T47D (cell line): ENCODE measurements at places on chromosomes 2 and 18.

- DNase-seq, result no peak
These were observed 59.3 kb downstream of the EMILIN2 start for GRCh38 chr18:2905854-2906703.

- no peak for DNase-seq
These were observed 51.4 kb upstream of the SMAD2 start for GRCh38 chr18:47981830-47982229.

DNA sequence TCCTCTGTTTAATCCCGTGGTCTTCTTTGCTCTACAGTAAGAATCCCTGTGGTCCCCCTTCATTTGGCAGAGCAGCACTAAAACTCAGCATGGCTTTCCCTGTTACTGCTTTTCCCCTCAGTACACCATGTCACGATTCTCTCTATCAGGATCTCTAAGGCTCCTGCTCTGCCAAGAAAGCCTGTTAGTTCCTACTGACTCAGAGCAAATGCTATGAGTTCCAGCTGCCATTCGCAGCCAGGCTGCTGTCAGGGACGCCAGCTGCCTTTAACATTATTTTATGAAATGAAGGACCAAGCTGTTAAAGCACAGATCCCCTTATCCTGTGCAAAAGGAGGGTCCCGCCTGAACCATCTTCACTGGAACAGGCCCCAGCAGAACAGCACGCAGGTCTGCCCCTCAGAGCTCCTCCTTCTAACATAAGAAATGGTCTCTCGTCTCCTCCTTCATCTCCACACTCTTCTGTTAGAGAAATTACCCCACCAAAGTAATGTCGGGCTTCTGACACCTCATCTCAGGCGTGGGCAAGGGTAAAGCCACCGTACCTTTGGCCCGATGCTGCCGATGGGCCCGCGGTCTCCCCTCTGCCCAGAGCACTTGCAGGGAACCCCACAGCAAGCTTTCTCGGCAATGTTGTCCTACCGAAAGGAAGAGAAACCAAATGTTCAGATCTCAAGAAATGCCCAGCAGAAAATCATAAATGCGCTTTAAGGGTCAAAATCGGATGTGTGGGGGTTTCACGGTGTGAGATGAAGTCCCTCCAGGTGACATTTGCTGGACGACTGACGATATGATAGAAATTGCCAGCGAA lies 52.6 kb downstream of the COL6A3 start:
- no peak for DNase-seq

DNA sequence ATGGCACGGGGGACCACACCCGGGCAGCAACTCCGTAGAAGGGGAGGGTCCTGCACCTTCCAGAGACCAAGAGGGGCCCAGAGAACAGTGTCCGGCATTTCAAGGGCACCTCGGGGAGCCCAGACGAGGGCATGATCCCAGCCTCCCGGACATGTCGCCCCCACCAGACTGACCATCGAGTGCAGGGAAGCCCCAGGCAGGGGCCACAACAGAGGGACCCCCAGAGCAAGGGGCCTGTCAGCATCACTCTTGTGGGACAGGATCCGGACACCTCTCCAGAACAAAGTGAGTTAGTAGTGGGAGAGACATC lies 50.4 kb upstream of the CTDP1 start:
- no peak for DNase-seq

GRCh38 chr2:28449126-28449487 lies 46.8 kb upstream of the PLB1 start:
- no peak for DNase-seq

DNA sequence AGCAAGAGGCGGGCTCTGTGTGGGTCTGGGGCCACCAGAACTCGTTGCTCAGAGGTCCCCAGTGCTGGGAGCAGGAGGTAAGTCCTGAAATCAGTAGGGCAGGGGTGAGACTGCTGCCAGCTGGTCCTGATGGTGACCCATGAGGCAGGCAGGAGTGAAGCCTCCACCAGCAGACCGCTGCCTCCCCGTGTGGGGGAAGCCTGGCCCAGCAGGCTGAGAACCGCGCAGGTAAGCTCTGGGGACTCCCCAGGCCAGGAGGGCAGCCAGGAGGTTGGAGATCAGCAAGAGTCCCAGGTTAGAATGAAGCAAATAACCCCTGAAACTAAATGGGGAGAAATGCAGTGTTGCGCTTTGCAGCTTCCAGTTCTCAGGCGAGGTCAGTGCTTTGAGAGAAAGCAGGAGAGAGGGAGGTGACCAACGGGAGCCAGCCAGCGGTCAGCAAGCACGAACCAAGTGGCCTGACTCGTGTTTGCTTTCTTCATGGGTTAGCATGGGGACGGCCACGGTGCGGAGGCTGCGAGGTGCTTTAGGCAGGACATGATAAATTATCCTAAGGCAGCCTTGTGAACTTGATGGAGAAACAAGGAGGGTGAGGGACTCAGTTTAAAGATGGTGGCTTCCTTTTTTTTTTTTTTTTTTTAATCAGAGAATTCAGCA lies 26.2 kb downstream of the INHBB start:
- DNase-seq, result no peak

- no peak for DNase-seq
These were observed 3.4 kb downstream of the TMEM185B start for GRCh38 chr2:120219766-120220165.

DNA sequence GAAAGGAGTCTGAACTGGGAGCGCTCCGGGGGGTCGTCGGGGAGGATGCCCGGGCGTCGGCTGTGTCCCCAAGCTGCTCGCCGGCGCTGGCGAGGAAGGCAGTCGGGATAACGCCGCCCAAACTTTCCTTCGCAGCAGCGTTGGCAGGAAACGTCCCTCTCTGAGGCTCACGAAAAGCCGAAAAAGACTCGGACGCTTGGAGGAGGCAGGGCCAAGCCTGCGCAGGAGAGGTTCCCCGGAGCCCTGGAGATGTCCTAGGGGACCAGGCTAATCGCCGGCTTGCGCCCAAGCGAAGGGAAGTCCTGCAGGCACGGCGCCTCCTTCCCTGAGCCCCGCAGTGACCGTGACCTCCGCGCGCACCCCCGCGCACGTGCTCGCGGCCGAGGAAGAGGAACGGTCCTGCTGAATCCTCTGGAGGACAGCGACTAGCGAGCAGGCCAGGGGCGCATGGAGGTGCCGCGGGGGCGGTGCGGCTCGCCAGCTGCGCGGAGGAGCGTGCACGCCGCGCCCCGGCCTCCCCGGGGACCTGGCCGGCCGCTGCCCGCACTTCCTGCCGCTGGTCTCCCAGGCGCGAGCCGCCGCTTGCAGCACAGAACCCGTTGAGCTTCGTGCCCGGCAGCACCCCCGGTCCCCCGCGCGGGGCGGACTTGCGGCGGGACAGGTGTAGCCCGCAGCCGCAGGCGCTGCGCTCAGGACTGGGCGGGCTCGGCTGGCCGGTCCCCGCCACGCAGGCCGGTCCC lies at the start of gene SH3RF3:
SH3RF3 (plus strand) TSS at position 590 of the 740 bp plus-strand sequence.
- DNase-seq, result peak; percentile 34

DNA sequence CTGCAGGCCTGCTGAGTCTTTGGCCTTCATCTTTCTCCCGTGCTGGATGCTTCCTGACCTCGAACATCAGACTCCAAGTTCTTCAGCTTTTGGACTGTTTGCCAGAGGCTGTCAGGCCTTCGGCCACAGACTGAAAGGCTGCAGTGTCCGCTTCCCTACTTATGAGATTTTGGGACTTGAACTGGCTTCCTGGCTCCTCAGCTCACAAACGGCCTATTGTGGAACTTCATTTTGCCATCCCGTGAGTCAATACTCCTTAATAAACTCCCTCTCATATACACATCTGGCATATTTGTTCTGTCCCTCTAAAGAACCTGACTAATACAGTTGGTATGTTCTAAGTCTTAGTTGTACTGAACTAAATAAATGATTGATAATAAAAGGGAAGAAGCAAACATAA lies 702.8 kb upstream of the LINC00305 start:
- no peak for DNase-seq

DNA sequence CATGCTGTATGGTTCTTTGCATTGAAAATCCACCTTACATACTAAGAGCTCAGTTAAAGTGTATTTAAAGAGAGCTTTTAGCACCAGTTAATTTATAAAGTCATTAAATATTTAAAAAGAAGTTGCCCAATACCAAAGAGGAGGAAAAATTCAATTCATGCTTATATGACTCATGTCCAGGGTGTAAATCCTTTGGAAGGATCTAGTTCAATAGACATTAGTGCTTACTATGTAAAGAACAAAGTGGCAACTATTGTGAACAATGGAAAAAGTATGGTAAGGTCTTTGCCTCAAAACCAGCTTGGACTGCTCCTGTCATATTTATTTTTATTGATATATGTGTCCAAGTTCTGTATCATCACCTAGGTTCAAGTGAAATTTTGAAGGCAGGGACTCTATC lies 90.5 kb downstream of the SCN9A start:
- no peak for DNase-seq

GRCh38 chr2:216903470-216903869 lies 43.6 kb upstream of the TNP1 start:
- DNase-seq, result no peak

DNA sequence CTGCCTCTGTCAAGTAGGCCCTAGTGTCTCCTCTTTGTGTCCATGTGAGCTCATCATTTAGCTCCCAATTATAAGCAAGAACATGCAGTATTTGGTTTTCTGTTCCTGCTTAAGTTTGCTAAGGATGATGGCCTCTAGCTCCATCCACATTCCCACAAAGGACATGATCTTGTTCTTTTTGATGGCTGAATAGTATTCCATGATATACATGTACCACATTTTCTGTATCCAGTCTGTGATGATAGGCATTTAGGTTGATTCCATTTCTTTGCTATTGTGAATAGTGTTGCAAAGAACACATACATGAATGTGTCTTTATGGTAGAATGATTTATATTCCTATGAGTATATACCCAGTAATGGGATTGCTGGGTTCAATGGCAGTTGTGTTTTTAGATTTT lies 263.2 kb downstream of the PARD3B start:
- no peak for DNase-seq

DNA sequence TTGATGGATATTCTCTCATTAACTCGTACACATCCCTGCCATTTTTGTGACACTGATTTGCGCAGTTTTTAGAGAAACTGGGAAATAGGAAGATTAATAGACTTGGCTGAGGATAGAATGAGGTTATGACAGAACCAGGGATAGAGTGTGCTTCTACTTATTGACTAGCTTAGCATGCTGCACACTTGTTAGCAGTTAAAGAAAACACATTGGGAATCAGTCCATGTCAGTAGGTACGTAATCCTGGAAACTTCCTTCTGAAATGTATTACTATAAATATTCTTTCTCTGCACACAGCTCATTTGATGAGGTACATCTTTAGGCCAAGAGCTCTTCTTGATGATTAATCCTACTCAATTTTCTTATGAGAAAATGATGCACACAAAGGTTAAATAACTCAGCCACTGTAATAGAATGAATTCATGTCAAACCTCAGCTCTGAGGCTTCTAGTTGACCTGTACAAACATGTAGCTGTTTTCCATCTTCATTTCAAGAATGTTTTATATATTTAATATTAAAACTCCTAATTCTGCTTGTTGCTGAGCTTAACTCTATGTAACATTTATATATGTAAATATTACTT lies 12.3 kb upstream of the CPS1 start:
- no peak for DNase-seq

DNA sequence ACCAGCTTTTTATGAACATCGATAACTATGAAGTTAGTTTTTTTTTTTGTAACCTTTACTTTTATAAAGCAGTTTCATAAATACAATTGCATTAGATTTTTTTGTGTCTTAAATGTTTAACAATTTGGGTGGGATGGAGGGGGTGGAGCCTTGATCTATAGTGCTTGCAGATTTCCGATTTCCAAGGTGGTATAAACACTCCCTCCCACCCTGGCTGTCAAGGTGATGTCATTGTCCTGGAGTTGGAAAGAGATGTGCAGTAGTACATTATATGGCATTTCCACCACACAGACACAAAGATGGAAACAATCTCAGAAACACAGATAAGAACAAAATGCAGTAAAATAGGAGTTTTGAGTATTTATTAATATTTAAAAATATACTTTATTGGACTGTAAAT lies 114.4 kb downstream of the TTN start:
- no peak for DNase-seq

- DNase-seq, result no peak
These were observed 32.7 kb downstream of the APCDD1 start for GRCh38 chr18:10487154-10487553.

DNA sequence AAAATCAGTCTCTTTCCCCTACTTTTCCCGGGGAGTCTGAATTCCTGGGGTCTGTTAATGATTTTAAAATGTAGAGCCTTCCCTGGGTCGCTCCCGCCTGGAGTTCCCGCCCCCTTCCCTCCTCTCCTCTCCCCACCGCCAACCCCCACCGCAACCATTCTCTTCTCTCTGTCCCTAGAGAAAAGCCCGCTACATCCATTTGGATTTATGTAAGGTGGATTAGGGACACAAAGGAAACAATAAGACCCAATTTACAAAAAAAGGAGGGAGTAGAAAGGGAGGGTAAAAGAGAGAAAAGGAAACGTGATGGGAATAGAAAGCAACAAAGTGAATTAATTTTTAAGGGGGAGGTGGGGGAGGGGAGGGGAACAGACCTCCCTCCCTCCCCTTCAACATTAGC lies 2.2 kb downstream of the EPHA4 start:
- no peak for DNase-seq

GRCh38 chr2:227717687-227718567 lies at the start of gene SLC19A3:
SLC19A3 (minus strand) TSS chr2:227718028; CDS start chr2:227702318, 15,710 bp downstream.
- no peak for DNase-seq
